Lung (tissue), 17 donors: ENCODE measurements at places on chromosomes 5 and 9. TPM values are rescaled to one million over a fixed set of nuclear protein-coding genes. Genes with fewer than 3 reads are reported as not detected.
A peak's percentile ranks its signal among the peaks of the same experiment; 100 is the strongest.

The PTGES2 gene
- polyA plus RNA-seq = 49.9 TPM

The CDC25C gene
- 0.55 TPM for polyA plus RNA-seq

The GALT gene
- 23.9 TPM for polyA plus RNA-seq

The ZNF454 gene
- polyA plus RNA-seq = 0.85 TPM

The TRPM6 gene
- polyA plus RNA-seq = 0.10 TPM

The KIF2A gene
- polyA plus RNA-seq = 3.5 TPM

The CCNO gene
- polyA plus RNA-seq = 3.2 TPM

The C8G gene
- 1.4 TPM for polyA plus RNA-seq

GRCh38 chr9:109408759-109409462, 88.1 kb upstream of the EPB41L4B start:
- DNase-seq = no peak

- no peak for DNase-seq
Measured at GRCh38 chr5:60436518-60436917, 263.4 kb downstream of the DEPDC1B start.

GRCh38 chr9:34636791-34637355, 714 bp downstream of the SIGMAR1 start:
- no peak for DNase-seq

DNA sequence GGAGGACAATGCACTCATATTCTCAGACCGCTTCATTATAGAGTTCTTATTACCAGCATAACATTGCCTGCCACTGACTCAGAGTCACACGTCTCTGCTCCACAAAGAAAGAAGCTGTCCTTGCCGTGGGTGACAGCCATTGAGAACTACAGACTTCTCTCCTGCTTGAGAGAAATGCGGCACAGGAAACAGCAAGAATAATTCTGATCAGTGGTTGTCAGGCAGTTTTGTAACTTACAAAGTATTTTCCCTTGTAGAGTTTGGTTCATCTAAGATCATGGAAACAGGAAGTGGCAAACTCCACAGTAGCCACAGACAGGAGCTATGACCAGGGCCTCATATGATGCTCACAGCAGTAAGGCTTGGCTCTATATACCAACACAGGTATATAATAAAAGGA, 47.0 kb downstream of the KCNV2 start:
- no peak for DNase-seq

GRCh38 chr5:170546282-170546681, 42.5 kb downstream of the KCNIP1 start:
- peak; percentile 7 for DNase-seq

- DNase-seq = no peak
Measured at GRCh38 chr9:122551371-122551770, 1.5 kb upstream of the OR1N2 start.

DNA sequence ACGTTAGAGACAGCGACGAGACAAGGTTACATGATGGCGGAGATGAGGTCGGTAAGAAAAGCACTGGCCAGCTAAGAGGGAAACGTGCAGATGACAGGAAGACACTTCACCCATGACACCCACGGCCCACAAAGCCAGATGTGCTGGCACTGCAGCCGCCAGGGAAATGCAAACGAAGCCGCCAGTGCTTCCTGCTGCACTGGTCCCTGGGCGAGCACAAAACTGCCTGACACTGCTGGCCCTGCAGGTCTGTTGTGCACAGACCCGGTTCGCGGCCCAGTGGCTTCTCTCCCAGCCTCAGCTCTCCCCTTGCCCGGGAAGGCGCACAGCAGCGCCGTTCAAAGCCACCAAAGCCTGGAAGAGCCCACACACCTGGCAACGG, 20.3 kb downstream of the QSOX2 start:
- DNase-seq = no peak

GRCh38 chr5:170885809-170886208, 24.0 kb downstream of the RANBP17 start:
- no peak for DNase-seq

GRCh38 chr9:134111064-134111463, 24.8 kb upstream of the WDR5 start:
- no peak for DNase-seq

DNA sequence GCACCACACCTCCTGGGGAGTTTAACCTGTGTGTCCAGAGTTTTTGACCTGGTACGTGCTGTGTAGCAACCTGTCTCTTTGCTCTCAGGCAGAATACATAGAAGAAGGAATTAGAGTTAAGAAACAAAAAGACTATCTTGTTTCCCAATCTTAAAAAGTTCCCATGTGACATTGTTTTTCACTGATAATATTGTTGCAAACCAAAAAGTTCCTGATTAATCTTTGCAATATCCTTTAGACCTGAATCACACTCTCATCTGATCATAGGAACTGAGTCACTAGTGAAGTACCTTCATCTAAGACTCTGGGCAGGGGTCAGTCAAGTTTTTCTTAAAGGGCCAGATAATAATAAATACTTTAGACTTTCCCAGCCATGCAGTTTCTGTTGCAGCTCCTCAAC, 35.1 kb downstream of the BASP1 start:
- no peak for DNase-seq
